ENCODE measurements at places on chromosomes 2 and 18.

DNA sequence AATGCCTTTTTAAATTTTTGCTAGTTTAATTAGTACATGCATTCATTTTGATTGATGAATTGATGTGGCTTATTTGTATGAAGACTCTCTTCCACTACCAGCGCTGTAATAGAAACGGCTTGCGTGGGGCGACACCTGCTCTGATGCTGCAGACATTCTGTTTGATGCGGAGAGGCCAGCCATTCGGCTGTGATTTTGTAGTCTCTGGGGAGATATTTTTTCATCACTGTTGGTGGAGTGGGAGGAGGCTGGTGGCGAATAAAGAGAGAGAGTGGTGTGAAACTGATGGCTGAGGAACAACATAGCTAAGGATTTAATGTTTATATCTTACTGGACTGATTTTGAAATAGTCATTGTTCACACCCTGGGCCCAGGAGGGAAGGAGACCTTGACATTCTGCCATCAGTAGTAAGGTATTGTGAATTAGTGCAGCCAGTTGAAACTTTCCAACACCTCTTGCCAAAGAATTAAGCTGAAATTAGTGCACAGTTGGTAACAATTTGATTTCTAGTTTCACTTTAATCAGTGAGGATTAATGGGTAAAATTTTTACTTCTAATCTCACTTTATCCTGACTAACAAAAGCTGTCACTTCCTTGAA, 224.1 kb downstream of the MTX2 start:
- no peak for DNase-seq

DNA sequence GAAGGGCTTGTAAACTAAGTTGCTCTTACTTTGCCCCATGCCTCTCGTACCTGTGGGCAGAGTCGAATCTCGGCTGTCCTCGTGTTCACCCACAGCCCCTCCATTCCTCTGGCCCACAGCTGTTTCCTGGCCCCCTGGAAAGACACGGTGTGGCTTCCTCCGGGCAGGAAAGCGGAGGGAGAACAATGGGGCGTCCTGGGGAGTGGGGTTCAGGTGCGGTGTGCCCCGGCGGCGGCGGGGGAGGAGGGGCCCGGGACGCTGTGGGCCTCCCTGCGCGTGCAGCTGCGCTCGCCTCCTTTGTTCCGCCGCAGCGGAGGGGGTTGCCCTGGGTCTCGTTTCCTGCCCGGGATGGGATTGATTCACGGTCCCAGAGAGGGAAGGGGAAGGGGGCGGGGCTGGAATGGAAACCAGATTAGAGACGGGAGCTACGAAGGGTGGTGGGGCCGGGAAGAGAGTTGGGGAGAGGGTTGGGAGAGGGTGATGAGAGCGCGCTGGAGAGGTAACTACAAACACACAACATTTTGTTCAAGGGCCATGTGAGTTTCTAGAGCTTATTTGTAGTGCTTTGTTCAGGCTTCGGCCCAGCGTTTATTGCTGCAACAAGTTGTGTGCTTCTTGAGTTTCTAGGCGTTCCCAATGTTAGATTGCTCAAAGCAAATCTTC, 796 bp downstream of the MYO1B start:
- DNase-seq = peak; percentile 82

DNA sequence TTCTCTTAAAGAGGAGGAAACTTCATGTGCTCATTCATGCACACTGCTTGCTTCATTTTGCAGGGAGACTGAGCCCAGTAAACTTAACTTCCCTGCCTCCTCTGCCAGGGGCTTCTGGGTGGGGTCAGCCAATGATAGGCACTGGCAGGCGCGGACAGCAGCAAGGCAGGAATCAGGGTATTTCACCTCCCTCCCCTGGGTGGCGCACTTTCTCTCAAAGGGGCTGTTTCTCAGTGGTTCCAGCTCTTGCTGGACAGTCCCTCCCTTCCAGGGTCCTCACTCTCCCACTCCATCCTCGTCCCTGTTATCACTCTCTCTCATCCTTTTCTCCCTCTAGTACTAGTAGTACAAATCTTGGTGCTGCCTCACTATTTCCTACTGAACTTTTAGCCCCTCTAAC, 320.5 kb upstream of the ZNF521 start:
- no peak for DNase-seq

DNA sequence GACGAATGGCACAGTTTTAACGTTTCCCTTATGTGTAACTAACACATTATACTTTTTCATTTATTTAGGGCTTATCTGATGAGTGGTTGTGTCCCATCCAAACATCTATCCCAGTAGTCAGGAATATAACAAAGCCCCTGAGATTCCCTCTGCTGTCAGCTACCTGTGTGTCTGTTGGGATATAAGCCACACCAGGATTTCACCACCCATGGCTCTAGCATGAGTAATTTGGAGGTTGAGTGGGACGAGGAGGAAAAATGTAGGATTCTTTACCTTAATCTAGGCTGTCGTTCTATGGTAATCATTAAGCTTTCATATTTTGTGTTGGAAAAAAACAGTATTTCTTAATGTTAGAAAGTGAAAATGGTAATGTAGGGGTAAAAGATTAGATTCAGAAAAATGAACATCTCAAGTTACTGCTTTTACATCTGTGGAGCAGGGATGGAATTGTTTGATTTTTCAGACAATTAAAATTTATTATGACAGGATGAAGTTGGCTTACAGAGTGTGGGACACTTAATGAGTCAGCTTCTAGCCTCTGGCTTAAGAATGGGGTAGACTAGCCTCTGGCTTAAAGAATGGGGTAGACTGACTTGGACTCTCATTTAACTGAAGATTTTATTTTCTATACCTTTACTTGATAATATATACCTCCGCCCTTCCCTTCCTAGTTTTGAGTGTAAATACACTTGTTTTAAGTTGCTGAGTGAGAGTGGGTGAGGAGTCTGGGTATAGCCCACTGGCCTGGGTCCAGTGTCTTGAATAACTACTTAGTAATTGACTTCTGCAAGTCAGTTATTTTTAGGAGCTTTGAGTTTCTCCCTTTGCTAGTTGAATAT, 88.5 kb upstream of the RANBP2 start:
- DNase-seq = peak; percentile 59

GRCh38 chr2:116499389-116499788, 1315.1 kb upstream of the DDX18 start:
- no peak for DNase-seq

DNA sequence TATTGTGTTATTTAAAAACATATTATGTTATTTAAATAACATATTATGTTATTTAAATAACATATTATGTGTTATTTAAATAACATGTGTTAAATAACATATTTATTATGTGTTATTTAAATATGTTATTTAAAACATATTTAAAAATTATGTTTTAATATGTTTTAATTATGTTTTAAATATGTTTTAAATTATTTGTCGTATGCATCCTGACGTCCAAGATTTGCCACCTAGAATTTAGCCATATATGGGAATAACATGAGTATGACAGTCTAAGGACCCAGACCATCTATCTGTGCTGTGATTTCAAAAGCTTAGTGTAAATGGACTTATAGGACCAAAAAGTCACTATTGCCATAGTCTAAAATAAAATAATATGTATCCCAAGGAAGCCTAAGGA, 484.3 kb upstream of the KLHL29 start:
- DNase-seq = no peak

GRCh38 chr2:70772486-70773155, 4.6 kb upstream of the ADD2 start:
- no peak for DNase-seq

DNA sequence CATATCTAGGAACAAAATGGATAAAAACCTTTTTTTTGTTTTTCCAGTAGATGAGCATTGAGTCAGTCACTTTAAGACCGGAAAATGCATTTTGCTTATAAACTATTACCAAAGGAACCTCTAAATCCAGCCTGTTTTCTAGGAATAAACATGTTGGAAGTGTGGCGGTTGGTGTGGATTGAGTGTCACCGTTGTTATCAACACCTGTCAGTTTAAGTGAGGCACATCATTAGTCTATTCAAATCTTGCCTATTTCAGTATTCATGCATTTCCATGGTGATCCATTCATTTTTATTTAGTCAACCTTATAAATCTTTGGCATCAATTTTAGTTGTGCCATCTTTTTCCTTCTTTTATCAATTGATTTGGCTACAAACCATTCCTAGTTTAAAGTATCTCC, 3.3 kb downstream of the KLHL29 start:
- DNase-seq = no peak

DNA sequence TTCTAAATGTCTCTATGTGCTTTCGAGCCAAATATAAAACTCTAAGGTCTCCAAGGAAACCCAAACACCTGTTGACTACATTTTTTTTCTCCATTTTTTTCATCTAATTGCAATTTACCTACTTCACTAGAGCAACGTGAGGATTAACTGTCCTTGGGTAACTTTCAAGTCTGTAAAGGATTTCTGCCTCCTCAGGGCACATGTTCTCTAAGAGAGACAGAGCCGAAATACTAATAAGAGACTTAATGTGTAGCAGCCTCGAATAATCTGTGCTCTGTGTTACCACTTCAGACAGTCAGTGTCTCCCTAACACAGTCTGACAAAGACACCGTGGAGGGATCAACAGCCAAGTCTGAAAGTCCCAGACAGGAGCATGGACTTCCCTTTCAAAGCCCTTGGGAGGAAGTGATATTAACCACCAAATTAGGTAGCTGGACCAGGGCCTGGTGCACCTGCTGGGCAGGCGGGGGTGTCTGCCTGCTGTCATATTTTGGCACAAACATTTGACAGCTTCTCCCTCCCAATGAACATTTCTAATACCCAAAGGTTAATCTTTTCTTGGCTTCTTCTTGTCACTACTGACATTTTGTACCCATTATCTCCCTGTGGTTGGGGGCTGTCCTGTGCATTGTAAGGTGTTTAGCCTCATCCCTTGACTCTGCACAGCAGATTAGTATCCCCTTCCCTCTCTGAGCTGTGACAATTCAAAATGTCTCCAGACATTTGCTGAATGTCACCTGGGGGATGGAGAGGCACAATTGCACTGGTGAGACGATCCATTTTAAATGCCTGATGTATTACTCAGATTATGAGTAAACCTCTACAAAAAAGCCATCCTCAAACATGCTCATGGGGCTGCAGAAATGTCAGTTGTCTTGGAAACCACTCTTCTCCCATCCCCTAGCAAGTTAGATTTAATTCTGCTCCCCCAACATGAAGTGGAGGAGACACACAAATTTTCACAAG, 45.7 kb upstream of the LYPD1 start:
- peak; percentile 7 for DNase-seq

DNA sequence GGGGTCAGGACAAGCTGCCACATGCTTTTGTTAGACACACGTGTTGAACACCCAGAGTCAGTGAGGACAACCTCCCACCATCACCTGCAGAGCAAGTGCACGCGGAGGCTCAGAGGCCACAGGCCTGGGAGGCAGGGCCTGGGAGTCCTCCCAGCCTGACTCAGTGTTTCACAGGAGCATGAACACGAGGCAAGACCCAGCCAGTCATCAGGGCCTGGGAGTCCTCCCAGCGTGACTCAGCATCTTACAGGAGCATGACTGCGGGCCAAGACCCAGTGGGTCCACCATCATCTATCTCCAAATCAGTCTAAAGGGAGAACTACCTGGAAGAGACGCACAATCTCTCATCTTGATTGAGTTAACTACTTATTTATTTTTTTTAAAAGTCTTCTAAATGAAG, 112.6 kb upstream of the PXDN start:
- peak; percentile 60 for DNase-seq

DNA sequence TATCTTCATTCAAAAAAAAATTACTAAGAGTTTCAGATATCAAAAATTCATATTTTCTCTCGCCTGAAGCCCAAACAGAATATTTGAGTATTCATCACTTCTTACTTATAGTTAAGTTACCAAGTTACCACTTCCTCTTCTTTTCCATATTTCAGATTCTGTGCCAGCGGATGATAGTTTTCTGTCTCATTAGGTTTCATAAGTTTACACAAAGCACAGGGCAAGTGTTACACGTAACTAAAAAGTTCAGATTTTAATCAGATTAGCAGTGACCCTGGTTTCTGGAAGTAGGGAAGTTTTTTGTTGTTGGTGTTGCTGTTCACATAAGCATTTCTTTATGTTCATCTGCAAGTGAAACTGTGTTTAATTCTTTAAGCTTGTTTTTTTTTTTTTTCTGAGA, 10.2 kb downstream of the AFTPH start:
- DNase-seq = no peak

- DNase-seq = no peak
Observed at GRCh38 chr2:169513926-169514325, 4.4 kb downstream of the KLHL41 start.

GRCh38 chr2:192146069-192147015, 48.4 kb downstream of the TMEFF2 start:
- DNase-seq = peak; percentile 66

GRCh38 chr2:170362313-170362870, 184.4 kb downstream of the MYO3B start:
- no peak for DNase-seq

Measured in RPMI7951 (cell line).